ENCODE measurements at places on chromosomes 6 and 20.

DNA sequence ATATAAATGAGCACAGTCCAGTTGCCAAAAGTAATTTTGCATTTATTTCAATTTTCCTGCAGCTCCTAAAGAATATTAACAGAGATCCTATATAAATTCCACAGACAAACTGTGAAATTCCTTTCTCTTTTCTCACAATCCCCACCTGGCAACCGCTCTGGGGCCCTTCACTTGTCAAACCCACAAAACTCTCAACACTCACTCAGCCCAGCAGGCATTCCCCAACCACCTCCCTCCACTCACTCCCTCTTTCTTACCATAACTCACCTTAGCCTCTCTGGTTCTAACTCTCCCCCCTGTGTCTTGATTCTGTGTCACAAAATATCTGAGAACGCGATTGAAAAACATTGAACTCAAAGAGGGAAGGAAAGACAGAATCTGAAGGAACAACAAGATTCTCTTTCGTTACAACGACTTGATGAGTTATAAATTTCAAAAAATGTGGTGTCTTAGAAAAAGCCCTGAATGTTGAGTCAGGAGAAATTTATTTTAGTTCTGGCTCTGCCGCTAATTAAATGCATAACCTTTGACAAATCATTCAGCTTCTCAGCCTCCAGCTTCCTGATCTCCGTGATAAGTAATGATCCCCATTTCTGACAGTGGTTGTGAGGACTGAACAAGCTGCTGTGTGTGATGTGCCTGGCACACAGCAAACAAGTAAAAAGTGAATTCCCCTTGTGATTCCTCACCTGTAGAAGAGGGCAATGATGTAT lies 87.9 kb downstream of the UNC5CL start:
- no peak for DNase-seq

- no peak for DNase-seq
Measured at GRCh38 chr6:151536188-151536479, 42.3 kb downstream of the CCDC170 start.

DNA sequence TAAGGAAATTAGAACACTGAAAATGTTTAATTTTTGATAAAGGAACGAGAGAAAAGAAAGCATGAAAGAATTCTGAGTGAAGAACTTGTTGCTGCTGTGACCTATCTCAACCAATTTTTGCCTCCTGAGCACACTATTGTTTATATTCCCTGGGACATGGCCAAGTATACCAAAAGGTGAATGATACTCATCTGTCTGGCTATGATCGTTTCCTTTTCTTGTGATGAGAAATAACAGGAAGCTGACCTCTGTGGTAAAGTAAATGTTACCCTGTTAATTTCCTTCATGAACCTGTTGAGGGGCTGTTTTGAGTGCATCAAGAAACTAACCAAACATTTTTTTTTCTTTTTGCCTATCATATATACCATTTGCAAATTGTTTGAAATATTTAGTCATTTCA lies 69.1 kb downstream of the FIG4 start:
- no peak for DNase-seq

DNA sequence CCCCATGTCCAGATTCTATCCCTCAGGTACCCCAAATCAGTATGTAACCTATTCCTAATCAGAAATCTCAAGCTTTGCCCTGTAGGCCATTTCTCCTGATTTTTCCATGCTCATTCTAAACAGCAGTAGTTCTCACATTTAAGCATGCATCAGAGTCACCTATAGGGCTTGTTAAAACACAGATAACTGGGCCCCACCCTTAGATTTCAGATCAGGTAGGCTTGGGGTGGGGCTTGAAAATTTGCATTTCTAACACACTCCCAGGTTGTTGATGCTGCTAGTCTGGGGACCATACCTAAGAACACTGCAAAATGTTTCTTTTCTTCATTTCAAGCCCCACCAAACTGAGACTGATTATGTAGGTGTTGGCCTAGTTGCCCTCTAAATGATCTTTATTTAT lies 621.2 kb upstream of the FLRT3 start:
- no peak for DNase-seq

GRCh38 chr20:841568-842546 lies 8.3 kb downstream of the FAM110A start:
- no peak for DNase-seq

- DNase-seq: no peak
Measured at GRCh38 chr20:48727226-48727625, 100.6 kb downstream of the PREX1 start.

GRCh38 chr20:55782912-55783253 lies 222.4 kb downstream of the CBLN4 start:
- DNase-seq: no peak

- no peak for DNase-seq
Measured at GRCh38 chr20:40875116-40876085, 153.2 kb upstream of the TOP1 start.

DNA sequence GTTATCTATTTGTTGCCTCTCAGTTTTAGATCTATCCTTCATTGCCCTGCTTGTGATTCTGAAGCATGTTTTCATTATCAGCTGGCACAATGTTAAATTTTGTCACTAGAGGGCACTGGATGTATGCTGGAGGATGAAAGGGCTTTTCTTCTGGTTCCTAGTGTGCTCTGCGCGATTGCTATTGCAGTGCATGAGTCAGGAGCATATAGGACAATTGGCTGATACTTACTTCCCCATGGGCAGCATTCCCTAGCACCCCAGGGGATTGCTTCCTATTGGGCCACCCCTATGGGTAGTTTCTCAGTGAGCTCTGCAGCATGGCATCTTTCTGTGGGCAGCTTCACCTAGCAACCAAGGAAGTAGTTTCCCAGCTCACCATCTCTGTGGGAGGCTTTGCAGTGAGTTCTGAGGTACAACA lies 280.3 kb upstream of the SYNCRIP start:
- no peak for DNase-seq

- no peak for DNase-seq
Measured at GRCh38 chr20:51565298-51566144, 23.0 kb upstream of the NFATC2 start.

GRCh38 chr6:166650824-166651807 lies 24.1 kb upstream of the RPS6KA2 start:
- DNase-seq: no peak

GRCh38 chr6:39273406-39273821 lies 40.8 kb downstream of the KCNK17 start:
- DNase-seq: no peak

DNA sequence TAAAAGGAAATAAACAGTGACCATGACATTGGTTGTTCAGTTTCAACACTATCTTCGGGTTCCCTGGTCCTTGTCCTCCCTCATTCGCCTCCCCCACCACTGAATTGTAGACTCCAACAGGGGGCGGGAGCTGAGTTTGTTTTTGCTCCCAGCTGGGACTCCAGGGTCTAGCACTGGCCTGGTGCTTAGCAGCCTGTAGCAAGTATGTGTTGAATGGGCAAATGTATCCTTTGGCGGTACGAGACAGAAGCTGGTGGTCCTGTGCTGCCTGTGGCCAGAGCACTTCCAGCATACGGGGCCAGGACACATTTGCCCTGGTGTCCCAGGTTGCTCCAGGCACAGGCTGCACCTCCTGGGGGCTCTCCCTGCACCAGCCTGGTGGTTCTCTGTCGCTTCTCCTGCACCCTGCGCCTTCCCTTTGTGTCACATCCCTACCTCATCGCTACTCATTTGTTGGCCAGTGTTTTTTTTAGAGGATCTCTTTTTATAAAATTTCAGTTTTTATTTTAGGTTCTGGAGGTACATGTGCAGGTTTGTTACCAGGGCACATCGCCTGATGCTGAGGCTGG lies 40.1 kb downstream of the PHACTR3 start:
- no peak for DNase-seq

- DNase-seq: no peak
Measured at GRCh38 chr6:157143171-157143889, 180.0 kb downstream of the TMEM242 start.

- no peak for DNase-seq
Measured at GRCh38 chr6:166997768-166998255, 1.4 kb upstream of the CEP43 start.

DNA sequence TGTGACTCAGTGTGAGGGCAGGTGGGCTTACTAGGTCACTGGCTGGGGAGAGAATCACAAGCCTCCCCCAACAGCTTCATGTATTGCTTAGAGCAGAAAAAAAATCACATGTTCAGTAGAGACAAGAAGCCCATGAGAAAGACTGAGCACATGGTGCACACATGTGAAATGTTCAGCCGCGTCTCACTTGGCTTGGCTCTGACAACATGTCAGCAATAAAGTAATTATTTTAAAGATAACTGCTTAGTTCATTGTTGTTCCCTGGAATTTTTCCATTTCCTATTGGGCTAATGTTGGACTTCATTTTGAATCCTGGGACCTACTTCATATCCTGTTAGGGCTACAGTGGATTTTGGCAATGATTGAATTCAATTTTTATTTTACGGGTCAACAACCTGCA lies 222.6 kb downstream of the C6orf118 start:
- no peak for DNase-seq

DNA sequence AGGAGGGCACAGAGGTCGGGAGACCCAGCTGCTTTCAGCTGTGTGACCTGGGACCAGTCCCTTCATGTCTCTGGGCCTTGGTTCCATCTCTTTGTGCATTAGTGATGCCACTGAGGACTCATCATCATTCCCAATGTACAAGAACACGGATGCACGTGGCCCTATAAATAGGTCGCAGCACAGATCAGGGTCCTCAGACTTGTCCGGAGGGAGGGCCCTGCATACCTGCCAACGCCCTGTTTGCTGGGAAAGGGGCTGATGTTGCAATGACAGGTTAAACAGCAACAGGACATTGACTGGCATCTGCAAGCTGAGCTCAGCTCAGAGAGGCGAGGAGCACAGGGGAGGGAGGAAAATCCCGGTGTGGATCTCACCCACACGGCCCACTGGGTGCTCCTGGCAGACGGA lies 21.8 kb downstream of the TGM2 start:
- no peak for DNase-seq

GRCh38 chr20:531608-532007 lies 12.0 kb downstream of the CSNK2A1 start:
- DNase-seq: no peak

DNA sequence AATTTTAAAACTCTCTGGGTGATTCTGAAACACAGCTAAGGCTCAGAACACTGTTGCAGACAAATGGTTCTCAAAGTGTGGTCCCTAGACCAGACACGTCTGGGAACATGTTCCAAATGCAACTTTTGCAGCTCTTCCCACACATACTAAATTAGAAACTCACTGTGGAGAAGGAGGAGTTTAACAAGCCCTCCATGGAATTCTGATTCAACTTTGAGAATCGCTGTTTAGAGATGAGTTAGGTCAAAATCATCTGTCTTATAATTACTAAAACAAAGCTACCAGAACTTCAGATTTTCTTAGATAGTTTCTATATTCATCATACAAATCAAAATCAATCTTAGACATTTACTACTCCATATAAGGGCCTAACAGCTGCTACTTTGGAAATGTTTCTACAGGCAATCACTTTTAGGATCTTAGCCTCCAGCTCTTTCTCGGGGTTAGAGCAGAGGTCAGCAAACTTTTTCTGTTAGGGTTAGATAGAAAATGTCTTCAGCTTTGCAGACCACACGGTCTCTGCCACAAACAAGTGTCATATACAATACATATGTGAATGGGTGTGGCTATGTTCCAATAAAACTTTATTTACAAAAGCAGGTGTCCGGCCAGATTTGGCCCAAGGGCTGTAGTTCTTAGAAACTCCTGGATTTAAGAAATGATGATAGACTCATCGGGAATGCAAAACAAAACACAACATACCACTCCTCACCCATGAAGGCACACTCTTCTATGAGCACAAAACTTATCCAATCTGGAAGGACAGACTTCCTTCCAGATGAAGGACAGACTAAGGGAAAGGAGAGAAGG lies 50.0 kb upstream of the ARHGAP18 start:
- DNase-seq: no peak

DNA sequence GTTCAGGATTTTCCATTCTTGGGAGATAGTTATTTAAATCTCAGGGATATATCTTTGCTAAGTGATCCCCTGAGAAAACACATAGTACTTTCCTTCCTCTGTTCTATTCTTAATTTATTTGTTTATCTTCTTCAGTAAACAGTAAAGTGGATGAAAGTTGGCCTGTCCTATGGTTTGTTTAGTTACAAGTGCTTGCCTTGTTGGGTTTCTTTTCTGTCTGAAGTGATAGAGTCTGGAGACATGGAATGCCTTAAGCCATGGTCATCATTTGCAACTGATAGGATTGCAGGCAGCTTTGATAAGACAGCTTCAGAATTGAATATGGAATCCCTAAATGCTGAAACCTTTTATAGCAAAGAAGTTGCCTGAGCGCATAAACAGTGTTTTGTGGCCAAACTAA lies 4.9 kb downstream of the ADGRG6 start:
- DNase-seq: no peak

DNA sequence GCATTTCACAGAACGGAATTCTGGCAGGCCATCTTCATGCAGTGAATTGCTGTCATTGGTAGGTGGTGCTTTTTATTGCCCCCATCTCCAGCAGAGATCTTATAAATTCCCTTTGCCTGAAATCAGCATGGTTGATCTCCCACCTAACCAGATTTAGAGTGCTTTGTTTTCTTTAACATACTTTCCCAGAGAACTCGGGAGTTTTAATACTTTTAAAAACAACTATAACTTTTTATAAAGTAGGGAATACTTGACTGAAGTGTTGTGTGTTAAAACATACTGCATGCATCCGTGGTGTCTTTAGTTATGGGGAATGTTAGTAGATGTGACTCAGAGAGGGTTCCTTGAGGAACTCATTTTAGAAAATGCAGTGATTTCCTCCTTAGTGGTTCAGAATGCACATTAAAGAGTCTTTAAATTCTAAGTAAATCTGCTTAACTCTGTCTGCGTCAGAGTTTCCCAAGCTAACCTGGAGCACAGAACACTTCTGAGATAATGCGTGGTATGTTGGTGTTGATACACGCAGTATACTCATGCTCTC lies 54.9 kb downstream of the AKAP12 start:
- no peak for DNase-seq

DNA sequence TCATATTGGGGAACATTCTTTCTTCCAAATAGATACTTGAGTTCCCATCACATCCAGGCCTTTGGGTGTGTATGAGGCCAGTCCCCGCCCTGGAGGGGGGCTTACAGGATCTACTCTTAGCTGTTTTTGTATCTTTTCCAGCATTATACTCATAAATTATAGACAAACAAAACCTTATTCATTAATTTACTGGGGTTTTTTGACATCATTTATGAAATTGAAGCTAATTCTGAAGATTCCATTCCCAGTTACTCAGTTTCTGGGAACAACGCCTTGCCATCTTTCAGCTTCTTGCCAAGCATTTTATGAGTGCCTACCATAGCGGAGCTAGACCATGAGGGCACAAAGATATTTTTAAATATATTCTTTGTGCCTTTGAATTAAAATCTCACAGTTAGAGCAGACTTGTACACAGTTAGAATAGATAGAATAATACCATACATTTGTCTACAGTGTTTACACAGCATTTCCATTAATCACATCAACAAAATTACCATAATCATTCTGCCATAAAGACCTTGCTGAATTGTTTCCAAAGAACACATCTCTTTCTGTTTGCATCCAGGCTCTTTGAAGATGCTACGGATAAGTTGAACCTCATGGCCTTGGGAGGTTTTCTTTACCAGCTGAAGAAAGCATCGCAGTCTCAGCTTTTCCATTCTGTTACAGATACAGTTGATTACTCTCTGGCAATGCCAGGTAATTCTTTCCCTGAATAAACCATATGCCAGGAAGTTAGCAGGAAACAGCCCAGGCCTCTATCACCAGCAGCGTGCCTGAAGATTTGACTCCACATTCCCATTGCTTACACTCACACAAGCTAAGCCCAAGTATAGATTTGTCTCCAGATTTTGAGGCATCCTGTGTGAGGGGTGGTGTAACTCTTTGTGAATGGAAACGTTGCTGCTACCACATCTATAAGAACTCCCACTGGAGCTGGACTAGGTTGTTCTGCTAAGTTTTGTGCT lies 75.4 kb upstream of the PBOV1 start:
- no peak for DNase-seq

GRCh38 chr6:81625216-81625615 lies 127.3 kb downstream of the TENT5A start:
- no peak for DNase-seq
